ENCODE measurements at places on chromosomes 5 and 9.

GRCh38 chr5:171388816-171389168 lies 1.1 kb downstream of the NPM1 start:
- no peak for DNase-seq

DNA sequence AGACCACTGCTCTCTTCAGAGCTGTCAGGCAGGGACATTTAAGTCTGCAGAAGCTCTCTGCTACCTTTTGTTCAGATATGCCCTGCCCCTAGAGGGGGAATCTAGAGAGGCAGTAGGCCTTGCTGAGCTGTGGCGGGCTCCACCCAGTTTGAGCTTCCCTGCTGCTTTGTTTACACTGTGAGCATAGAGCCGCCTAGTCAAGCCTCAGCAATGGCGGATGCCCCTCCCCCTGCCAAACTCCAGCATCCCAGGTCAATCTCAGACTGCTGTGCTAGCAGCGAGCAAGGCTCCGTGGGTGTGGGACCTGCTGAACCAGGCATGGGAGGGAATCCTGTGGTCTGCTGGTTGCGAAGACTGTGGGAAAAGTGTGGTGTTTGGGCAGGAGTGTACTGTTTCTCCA lies 59.9 kb downstream of the CAVIN4 start:
- DNase-seq, result no peak

DNA sequence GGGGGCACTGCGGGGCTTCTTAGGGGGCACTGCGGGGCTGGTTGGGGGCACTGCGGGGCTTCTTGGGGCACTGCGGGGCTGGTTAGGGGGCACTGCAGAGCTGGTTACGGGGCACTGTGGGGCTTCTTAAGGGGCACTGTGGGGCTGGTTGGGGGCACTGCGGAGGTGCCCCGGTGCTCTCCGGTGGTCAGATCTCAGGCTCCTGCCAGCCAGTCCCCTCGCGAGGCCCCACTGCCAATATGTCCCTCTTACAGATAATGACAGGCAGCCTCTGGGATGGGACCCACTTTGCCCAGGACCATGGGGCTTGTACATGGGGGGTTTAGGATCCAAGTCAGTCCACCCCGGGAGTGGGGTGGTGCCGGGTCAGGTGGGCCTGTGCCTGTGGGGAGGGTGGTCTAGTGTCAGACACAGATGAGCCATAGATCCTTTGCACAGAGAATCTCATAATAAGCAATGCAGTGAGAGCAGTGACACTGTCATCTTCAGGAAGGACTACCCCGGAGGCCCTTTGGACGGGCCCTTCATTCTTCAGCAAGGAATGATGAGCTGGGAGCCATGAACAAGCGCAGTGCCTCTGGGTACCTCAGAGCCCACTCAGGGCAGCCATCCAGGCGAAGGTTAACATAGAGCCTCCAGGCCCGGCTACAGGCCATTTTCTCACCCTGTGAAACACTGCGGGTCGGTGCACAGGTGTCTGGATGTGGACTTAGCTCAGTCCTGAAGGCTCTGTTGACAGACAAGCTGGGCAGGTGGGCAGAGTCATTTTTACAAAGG lies 38.2 kb downstream of the COL5A1 start:
- DNase-seq, result no peak

DNA sequence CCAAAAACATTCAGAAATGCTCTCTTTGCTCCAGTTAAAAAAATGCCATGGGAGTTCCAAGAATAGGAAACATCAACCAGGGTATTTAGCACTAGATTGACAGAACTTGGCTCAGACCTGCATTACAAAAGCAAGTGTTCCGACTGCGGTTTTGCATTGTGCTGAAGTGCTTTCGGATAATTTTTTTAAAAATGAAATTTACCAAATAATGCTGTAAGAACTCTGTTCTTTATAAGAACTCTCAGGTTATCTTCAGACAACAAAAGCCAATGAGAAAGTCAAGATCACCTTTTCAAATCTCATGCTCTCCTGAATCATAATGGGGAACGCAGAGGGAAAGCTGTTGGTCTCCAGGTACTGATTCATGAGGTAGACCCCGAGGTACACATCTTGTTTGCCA lies 483 bp upstream of the PLPP6 start:
- no peak for DNase-seq

- DNase-seq, result no peak
These were observed 251.4 kb upstream of the GAS1 start for GRCh38 chr9:87198716-87199115.

GRCh38 chr5:73215531-73215890 lies 42.5 kb downstream of the TMEM174 start:
- DNase-seq, result peak; percentile 51

- peak; percentile 52 for DNase-seq
These were observed 41.9 kb upstream of the AGXT2 start for GRCh38 chr5:35089334-35090314.

DNA sequence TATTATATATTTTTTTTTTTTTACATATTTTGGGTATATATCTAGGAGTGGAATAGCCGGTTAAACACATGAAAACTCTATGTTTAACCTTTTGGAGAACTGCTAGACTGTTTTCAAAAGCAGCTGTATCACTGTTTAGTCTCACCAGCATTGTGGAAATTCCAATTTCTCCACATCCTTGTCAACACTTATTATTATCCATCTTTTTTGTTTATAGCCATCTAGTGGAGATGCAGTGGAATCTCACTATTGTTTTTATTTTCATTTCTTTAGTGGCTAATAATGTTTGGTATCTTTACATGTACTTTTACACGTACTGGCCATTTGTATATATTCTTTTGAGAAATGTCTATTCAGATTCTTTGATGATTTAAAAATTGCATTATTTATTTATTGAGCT lies 22.7 kb upstream of the CCDC180 start:
- DNase-seq, result no peak

- DNase-seq, result no peak
These were observed 44.2 kb downstream of the NLN start for GRCh38 chr5:65766175-65766574.

DNA sequence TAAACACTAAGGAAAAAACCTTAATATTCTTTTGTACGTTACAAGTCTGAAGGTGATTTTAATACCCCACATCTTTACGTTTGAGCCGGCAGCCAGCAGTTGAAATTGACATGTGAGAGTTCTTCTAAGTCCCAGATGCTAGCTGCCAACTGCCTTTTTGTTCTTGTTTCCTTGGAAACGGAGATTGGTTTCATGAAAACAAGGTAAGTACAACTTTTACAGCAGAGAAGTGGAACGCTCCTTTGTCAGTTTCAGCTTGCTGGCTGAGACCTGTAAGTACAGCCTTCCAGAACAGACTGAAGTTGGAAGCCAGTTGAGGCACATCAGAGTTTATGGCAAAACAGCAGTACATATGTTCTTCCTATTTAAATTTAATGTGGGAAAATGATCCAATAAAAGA lies 1018.4 kb upstream of the ARRDC3 start:
- peak; percentile 24 for DNase-seq

GRCh38 chr9:105621001-105621400 lies 41.3 kb upstream of the TAL2 start:
- DNase-seq, result no peak

GRCh38 chr5:128480906-128481633 lies 57.0 kb downstream of the FBN2 start:
- DNase-seq, result peak; percentile 49

DNA sequence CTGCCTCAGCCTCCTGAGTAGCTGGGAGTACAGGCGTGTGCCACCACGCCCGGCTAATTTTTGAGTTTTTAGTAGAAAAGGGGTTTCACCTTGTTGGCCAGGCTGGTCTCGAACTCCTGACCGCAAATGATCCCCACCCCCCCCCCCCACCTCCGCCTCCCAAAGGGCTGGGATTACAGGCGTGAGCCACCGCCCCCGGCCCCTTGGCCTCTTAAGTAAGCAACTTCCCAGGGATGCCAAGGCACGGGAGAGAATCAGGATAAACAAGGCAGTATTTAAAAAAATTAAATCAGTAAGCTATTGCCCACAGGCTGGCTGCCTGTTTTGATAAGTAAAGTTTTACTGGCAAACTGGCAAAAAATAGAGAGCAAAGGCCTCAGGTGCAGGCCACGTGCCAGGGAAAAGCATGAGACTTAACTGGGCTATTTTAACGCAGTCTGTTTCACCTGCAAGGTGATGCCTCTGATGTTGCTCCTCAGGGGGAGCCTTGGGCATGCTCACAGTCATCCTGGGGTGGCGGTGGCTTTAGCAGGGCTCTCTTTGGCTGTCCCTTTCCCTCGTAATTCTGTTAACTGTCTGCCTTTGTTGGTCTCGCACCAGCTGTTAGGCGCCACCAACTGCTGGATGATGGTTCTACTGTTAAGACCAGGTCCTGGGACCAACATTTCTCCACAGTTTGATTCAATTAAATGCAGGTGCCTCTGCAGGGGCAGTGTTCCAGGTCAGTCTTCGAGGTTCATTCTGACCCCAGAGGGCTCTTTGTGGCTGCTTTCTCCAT lies 19.4 kb upstream of the RNF130 start:
- DNase-seq, result no peak

DNA sequence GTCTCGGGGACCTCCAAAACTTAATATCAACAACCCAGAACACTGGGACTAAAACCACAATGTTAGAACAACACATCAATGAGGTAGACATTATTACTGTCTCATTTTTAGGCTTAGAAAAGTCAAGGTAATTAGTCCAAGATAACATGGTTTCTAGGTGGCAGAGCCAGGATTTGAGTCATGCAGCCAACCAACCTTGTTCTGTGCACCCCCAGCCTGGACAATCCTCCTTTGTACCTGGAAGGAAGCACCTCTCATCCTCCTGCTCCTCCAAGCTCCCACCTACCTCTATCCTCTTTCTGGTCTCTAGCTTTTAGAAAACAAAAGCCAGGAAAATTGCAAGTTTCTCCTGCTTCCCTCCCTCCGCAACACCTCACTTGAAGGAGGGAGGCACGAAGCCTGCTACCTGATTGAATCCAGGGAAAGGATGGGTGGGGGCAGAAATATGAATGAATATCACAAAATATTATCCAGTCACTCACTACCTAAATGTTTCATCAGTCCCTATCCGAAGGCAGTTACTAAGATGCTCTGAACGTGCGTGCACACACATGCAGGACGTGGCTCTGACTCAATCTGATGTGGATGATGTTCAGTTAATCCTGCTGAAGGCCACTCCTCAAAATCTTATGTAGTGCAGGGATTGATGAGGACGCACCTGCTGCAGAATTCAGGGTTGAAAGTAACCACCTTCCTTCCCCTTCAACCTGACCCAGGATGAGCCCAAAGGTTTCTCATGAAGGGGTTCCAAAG lies 26.3 kb upstream of the TTC1 start:
- no peak for DNase-seq

- DNase-seq, result no peak
These were observed 2.0 kb upstream of the CEP72 start for GRCh38 chr5:610011-610743.

DNA sequence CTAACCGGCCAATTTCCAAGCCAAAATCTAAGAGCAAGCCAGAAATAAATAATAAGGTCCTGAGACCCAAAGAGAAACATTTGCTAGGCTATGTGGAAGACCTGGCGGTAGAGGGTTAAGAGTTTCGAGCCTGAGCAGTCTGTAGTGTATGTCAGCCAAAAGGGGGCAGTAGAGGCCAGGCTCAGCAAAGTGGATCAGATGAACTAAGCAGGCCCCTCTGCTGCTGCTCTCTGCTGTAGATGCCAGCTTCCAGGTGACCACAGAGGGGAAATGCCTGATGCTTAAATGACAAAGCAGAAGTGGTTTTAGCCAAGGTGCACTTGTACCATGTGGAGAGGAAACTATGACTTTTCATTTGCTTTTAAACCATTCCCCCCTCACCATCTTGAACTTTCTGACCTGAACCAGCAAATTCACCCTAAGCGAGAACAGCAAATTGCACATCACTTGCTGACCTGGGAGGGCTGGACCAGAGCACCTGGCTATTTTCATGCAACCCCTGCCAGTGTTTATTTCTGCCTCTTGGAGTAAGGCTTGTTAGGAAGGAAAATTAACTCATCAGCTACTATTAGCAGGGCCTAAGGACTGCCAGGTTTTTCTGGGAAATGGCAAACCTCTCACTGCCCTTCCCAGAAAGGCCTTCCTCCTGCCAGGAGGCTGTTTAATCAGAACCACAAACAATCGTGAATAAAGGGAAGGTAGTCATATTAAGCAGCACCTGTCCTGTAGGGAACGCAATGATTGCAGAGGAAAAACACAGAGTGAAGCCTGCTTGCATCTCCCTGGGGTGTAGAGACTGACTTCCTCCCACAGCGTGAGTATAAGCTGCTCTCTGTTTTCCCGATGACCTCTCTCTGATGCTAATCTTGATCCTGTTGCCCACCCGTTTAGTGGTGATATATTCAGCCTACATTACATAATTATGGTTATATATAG lies 818.2 kb downstream of the TLR4 start:
- no peak for DNase-seq

- no peak for DNase-seq
These were observed 609.8 kb downstream of the IRX1 start for GRCh38 chr5:4205398-4205797.

GRCh38 chr5:33888587-33888986 lies 3.2 kb downstream of the ADAMTS12 start:
- DNase-seq, result no peak

Data from left hindlimb (tissue), 1 donor.